Fibroblast of skin of abdomen (primary cell): ENCODE measurements at places on chromosomes 2 and 18.

- peak; percentile 44 for DNase-seq
These were observed 39.0 kb upstream of the NEDD4L start for GRCh38 chr18:58005011-58005410.

DNA sequence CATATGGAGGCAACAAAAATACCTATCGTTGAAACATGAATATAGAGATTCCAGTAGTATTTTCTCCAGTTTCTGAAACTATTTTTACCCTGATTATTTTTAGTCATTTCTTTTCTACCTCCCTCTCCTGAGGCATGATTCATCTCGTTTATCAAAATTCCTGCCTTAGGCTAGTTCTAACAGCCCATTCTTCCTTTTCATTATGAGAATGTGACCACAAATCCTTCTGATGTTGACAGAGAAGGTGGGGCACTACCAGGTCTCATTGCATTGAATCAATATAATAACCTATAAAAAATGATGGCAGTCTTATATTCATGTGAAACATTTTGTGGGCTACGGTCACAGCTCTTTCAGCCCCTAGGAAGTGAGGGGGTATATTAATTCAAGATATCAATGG lies 406.5 kb upstream of the UBE2E3 start:
- DNase-seq = peak; percentile 19

DNA sequence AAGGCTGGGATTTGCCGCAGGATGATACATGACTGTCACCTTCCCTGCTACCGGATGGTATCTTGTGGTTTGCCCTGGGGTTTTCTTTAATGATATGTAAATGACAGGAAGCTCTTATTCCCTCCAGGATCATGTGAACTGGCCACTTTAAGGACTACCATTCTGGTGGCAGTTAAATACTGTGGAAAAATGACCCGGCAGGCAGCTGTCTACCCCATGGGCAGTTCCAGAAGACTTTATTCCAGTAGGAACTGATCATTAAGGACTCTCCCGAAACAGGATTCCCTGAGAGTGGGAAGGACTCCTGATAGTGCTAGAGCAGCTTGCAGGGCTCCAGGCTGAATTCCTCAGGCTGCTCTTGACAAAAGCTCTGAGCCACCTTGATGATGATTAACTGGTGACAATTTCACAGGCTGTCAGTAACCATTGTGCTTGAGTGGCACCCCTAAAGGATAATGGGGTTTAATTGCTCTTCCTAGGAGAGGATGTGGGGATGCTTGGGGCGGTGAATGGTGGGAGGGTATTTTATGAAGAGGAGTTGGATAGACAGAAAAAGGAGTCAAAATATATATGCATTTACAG lies 212.0 kb downstream of the CPS1 start:
- no peak for DNase-seq

DNA sequence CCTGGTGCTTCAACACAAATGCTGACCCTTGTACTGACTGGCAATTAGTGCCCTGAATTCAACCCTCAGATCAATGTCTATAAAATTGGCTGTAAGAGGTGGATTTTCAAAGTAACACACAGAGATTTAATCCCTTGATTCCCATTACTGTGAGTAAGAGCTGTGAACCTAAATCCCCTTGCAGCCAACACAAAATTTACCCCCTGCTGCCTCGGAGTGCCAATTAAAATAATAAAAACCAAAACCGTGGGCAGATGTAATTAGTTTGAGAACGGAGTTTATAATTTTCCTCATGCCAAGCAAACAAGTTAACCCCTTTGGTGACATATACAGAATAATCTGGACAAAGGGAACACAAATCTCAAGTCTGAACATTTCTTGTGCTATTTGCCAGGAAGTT lies 55.8 kb upstream of the REV1 start:
- DNase-seq = no peak

DNA sequence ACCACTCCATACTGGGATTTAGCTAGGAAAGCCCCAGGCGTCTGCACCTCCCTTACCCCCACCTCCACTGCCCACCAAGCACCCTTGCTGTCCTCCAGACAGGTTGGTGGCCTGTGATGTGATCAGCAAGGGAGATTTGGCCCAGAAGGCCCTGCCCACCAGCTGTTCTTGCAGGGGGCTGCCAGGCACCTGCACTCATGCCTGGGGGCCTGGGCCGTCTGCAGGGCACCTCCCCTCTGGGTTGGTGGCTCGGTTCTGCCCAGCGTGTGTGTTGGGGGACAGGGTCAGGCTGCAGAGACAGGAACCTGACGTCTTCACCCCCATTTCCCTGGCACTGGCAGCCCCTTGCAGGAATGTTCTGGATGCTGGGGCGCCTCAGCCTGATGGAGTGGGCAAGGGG lies 5.8 kb downstream of the DNMT3A start:
- no peak for DNase-seq

GRCh38 chr2:100193291-100193710 lies 50.9 kb upstream of the AFF3 start:
- DNase-seq = no peak
